Activated T-cell treated with anti-CD3 and anti-CD28 coated beads, Interleukin-2, amount 50 U/mL, for 72 hours (primary cell): ENCODE measurements at places on chromosomes 7 and 10.

DNA sequence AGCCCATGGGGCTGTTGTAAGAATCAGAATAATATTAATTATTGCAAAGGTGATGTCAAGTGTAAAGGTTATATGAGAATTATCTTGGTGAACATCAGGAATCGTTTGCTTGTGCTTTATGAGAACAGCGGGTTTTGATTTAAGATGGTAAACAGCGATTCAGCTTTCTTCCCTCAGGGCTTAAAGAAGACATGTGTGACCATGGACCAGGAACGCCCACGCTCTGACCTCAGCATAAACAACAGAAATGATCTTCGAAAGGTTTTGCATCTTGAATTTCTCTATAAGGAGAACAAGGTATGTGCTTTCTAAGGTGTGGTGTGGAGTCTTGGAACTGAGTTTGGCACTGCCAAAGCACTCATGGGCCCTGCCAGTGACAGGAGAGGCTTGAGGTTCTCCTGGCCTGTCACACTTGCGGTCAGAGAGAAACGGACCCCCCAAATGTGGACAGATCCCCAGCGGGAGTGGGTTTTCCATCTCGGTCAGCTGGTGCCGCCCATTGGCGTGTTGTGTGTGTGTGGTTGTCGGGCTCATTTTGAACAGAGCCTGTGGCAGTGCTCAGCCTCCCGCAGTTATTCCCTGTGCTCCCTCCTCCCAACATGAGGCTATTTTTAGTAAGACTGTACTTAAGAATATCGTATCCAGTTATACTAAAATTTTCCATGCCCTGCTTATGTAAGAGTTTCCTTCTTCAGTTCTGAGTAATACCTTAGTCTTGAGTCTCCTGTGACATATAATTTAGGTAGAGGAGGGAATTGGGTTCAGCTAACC, 7.2 kb downstream of the MINDY4 start:
- DNase-seq, result no peak

DNA sequence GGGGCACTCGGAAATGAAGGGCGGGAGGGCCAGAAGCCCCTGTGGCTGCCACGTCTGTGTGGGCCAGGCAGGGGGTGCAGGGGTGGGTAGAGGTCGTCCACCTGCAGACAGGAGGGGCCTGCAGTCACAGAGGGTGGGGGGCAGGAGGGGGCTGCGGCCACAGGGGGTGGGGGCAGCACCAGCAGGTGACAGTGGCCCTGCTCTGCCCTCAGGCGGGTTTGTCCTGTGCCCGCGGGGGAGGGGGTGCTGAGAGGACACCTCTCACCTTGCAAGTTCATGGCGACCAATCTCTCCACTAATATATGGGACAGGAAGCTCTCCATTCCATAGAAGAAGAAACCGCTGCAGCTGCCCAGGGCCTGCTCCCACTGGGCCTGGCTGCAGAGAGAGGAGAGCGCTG, 26.6 kb upstream of the NKX6-2 start:
- DNase-seq, result no peak

- no peak for DNase-seq
Observed at GRCh38 chr7:9945857-9946256, 1027.8 kb upstream of the PHF14 start.

- no peak for DNase-seq
Observed at GRCh38 chr7:46133072-46133471, 212.0 kb upstream of the IGFBP3 start.

- DNase-seq, result no peak
Observed at GRCh38 chr7:24341691-24342413, 57.9 kb downstream of the NPY start.

GRCh38 chr10:15361131-15361530, 10.0 kb downstream of the FAM171A1 start:
- no peak for DNase-seq

DNA sequence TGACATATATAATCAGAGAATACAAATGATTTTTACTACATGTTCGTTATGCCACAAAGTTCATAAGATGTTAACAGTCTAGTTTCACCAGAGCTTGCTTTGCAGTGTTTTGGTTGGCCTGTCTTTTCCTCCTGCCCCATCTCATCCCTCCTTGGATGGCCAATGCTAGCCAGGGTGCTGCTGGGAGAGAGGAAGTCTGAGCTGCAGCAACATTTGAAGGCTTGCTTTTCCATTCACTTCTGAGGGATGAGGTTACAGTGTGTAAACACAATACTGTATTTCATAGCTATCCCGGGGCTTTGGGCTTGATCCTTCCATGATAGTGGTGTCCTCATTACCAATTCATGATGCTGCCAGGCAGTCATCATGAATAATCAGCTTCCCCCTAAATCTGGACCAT, 170.5 kb downstream of the RAB11FIP2 start:
- no peak for DNase-seq

DNA sequence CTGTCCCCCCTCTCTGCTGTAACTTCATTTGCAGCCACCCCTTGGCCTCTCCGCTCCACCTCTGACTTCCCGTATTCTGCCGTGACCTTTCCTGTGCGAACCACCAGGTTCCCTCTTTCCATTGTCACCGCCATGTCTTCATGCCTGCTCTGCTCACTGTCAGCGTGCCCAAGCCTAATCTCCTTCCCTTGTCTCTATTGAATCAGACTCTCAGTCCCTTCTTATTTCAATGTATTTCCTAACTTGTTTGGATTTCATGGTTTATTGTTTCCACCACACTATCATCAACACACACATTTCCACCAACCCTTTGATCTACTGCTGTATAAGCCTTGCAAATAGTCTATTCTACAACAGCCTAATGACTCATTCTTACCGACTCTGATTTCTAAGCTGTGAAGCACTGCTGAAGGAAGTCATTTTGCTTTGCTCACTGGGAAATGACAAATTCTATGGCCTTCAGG, 30.0 kb upstream of the INHBA start:
- DNase-seq, result no peak

DNA sequence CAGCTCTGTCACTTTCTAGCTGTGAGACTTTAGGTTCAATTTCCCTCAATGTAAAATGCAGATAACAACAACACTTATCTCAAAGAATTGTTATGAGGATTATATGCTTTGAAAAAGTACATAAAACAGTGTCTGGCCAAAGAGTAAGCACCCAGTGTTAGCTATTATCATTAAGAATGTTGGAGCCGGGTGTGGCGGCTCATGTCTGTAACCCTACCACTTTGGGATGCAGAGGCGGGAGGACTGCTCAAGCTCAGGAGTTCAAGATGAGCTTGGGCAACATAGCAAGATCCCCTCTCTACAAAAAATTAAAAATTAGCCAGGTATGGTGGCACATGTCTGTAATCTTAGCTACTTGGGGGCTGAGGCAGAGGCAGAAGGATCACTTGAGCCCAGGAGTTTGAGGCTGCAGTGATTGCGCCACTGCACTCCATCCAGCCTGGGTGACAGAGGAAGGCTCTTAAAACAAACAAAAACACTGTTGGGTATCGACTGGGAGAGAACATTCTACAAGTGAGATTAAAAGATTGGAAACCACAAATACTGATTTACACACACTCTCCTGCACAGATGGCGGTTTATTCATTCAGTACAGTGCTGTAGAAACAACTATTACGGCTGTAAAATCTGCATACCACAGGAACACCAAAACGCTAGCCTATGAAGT, 107.3 kb downstream of the PROSER2 start:
- no peak for DNase-seq
